ENCODE measurements at places on chromosomes 1 and 21.

DNA sequence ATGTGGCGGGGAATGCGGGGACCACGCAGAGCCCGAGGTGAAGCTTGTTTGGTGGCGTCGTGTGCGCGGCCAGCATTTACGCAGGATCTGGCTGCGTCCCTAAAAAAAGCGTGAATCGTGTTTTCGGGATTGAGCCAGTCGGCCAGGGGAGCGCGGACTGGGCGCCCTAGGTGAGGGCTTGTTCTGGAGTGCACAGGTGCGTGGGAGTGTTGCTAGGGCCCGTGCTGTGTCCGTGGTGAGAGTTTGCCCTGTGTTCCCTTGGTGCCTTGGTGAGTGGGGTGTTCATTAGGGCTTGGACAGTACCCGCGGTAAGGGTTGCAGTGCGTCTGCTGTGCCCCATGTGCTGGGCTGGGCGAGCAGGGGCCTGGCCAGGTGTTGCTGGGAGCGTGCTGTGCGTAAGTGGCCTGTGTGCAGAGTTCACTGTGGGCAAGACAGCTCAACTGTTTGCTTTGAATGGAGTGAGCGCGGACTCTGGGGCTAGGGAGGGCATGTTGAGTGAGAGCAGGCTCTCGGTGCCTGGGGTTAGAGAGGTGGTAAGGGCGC is 673 bp downstream of the CD46 start:
- DNase-seq: peak; percentile 9

DNA sequence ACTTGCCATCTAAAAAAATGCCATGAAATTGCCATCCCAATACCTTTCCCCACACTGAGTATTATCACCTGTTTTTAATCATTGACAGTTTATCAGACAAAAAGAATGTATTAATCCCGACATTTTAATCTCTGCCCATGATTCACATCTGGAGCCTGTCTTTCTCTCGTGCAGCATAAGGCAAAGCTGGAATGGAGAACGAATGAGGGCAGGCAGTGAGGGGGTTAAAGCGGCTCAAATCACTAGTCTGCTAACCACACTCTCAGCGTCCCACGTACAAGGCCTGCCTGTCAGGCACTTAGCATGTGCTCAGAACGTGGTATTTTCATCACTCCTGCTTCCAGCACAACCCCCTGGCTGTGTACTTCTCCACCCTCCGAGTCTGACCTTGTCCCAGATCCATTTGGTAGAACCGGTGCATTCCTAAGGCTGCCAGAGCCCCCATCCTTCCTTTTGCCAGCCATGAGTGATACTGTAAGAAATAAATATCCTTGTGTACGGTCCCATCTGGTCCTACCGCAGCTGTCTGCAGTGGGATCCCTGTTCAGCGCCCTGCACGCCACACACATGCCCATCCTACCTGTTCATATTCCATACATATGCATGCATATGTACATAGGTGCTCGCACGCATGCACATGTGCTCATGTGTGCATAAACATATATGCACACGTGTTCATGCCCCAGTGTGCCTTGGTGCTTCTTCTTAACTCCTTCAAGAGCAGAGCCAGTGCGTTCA is 34.6 kb upstream of the FHAD1 start:
- no peak for DNase-seq

GRCh38 chr1:63575340-63575826 is 17.8 kb upstream of the PGM1 start:
- DNase-seq: no peak

GRCh38 chr1:175862408-175862807 is 119.0 kb upstream of the TNR start:
- DNase-seq: no peak

DNA sequence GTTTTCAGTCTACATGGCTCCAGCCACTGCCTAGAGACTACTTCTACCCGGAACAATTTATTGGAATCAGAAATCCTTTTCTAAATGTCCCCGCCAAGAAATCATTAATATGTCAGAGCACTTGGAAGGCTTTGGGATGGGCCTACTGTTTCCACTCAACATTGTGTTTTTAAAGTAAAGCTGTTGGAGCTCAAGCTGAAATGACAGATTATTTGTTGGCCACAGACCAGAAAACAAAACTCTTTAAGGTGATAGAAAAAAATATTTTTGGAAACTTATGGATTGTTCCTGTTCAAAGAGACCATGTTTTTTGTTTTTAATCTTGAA is 496 bp downstream of the VPS45 start:
- DNase-seq: no peak

- DNase-seq: no peak
Measured at GRCh38 chr1:29521811-29522580, 285.7 kb downstream of the PTPRU start.

All from activated T-cell treated with anti-CD3 and anti-CD28 coated beads for 4 hours (primary cell).